ENCODE measurements at places on chromosomes 6 and 20.
A peak's percentile ranks its signal among the peaks of the same experiment; 100 is the strongest.

DNA sequence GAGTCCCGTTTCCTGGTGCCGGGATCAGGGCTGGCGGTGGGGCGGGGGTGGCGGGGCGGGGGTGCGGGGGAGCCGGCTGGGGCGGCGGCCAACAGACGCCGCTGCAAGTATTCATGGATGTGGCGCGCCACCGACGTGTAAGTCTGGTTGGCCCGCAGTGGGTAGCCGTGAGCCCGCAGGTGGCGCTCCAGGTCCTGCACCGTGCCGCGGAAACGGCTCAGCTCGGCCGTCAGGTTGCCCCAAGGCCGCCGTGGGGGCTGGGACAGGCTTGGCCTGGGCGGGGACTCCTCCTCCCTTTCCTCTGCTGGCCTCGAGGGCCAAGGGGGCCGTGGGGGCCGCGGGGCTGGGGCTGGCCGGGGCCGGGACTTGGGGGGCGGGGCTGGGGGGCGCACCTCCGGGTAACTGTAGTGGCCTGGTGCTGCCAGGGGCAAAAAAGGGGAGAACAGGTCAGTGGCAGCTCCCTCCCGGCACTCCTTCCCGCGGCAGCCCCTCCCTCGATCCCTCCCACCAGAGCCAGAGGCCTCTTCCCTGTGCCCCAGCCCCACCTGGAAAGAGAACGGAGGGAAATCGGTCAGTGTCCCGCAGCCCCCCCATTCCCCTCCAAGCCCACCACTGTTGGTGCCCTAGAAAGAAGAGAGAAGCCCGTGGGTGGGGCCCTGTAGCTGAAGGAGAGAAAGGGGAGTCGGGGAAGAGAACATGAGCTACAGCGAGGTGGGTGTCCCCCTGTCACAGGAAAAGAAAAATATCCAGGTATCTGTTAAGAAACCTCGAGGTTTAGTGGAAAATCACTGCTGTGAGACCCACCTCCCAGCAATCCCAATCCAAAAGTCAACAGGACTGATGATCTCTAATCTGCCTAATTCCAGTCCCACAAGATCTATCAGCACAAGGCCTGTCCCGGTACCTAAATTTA lies 21.3 kb downstream of the TNXB start:
- peak; percentile 86 for DNase-seq

DNA sequence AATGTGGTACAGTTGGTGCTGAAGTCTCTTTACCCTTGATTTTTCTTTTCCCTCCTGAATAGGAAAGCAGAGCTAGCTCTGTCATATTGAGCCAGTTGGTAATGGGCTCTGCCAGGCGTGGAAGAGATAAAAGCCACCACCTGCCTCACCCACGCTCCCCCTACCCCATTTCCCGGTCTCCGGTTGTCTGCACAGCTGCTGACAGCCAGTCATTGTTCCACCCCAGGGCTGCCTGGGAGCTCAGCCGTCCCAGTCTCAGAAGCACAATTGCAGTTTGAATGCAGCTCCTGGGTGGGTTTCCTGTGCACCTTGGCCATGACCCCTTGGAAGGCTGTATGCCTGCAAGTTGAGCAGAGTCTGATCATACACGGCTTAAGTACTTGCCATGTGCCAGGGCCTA lies 675.2 kb upstream of the FLRT3 start:
- no peak for DNase-seq

DNA sequence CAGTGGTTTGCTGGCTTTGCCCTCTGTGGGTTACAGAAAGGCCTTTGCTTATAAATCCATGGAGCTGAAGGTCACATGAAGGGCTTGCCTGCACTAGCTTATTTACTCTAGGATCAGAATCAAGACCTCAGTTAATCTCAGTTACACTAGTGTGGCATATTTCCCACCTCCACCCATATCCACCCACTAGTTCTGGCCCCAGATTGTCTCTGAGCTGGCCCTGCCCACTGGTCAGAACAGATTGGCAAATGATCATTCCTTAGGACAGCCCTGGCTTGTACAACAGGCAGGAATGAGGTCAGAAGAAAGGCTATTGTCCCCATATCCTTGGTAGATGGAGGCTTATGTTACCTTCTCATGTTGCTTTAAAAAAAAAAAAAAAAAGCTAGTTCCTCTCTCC lies 33.3 kb upstream of the SASH1 start:
- no peak for DNase-seq

DNA sequence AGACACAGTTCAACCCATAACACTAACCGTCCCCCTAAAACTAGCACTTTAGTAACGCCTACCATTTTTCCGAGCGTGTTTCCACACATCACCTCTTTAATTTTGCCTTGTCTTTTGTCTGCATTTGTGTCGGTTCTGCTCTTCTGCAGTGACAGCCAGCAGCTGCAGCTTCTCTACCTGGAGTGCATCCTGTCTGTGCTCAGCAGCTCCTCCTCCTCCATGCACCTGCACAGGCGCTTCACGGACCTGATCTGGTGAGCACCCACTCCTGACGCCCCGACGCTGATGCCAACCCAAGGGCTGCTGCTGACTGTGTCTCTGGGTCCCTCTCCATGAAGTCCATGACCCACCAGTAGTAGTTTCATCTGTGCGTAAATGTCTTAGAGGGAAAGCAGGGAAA lies 35.4 kb upstream of the PBOV1 start:
- DNase-seq, result no peak

GRCh38 chr6:116210750-116211425 lies 43.0 kb downstream of the TSPYL4 start:
- no peak for DNase-seq

- no peak for DNase-seq
These were observed 1.1 kb upstream of the SIM1 start for GRCh38 chr6:100465701-100466409.

- no peak for DNase-seq
These were observed 116.5 kb upstream of the EDN1 start for GRCh38 chr6:12173661-12174060.

GRCh38 chr20:37905671-37906613 lies 3.0 kb downstream of the VSTM2L start:
- no peak for DNase-seq

DNA sequence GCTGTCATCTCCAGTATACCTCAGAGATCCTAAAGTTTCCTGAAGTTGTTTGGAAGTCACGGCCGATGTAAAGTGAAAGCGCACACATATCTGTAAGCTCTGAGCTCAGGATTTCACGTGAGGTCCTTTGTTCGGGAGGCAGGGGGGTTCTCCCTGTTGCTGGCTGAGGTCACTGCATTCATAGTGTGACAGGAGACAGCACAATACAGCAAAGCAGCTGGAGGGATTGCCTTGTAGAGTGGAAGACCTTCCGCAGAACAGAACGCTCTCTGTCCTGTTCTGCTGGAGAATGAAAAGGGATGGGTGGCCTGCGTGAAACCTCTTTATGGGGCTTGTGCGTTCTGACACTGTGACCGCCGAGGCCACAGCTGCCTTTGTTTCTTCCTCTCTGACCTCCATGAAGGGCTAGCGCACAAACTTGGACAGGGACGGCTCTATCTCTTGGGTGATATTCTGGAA lies 13.4 kb upstream of the SERPINB1 start:
- peak; percentile 45 for DNase-seq

- DNase-seq, result peak; percentile 77
These were observed 131.3 kb downstream of the GJA10 start for GRCh38 chr6:90025523-90026061.

- no peak for DNase-seq
These were observed 420.8 kb downstream of the TBC1D32 start for GRCh38 chr6:120913486-120913885.

DNA sequence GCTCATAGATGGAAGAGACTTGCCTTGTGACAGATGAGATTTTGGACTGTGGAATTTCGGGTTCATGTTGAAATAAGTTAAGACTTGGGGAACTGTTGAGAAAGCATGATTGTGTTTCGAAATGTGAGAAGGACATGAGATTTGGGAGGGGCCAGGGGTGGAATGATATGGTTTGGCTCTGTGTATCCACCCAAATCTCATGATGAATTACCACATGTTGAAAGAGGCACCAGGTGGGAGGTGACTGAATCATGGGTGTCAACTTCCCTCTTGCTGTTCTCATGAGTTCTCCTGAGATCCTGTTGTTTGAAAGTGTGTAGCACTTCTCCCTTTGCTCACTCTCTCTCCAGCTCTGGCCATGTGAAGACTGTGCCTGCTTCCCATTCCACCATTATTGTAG lies 17.9 kb downstream of the AHI1 start:
- no peak for DNase-seq

DNA sequence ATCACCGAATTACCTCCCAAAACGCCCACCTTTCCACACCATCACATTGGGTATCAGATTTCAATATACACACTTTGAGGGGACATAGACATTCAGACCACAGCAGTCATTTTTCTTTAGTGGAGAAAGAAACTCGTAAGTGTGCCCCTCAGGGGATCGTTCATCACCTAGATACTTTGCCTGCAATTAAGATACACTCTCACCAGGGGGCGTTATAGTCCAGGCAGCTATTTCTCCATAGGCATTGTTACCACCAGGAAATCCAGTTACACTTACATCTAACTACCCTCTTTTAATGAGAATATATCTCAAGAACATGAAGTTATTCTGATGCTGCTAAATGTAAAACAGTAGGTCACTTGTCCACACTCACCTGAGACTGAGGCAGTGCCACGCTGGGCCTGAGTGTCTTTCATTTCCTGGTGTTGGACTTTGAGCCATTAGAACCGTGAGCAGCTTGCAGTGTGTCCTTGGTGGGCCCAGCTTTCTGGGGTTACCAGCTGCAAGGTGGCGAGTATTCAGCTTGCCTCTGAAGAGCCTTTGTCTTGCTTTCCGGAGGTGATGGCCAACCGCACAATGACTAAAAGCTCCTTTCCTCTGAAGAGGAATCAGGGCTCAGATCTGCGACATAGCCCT lies 35.1 kb upstream of the UNC93A start:
- DNase-seq, result no peak

GRCh38 chr6:39520916-39521315 lies 198.4 kb upstream of the KCNK16 start:
- DNase-seq, result no peak

GRCh38 chr20:63132715-63133471 lies 83.0 kb downstream of the YTHDF1 start:
- no peak for DNase-seq

DNA sequence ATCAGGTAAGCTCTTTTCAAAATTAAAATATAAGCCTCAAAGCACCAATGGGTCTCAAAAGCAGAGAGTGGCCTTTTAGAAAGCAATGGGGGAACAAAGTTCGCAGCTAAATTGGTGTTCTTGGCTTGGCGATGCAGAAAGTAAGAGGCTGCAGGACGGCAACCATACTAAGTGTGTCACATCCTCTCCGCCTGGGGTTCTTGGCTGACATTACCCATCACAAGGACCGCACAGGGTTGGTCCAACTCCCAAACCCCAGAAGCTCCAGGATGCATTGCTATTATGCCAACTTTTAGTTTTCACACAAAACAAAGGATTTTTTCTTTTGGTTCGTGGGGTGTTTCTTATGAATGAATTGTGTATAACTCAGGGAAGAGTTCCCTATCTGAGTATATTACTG lies 124.8 kb downstream of the PRKN start:
- no peak for DNase-seq
